ENCODE measurements at places on chromosomes 12 and 14. TPM values are rescaled to one million over a fixed set of nuclear protein-coding genes. Genes with fewer than 3 reads are reported as not detected.

DNA sequence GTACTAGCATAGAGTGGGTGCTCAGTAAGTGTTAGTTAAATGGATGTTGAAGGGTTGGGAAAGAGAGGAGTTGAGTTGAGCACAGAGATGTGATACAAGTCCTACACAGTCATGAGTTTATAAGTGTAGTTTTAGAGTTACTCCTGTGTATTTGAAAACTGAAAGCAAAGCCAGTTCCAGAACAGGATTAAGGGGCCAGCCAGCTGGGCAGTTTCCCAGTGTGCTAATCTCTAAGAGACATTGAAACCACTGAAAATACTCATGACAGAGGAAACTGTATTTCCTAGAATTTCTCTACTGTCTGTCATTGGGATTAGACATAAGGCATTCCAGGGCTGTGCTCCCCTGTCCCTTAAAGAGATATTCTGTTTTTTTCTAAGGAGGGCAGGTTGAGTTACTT, 101.0 kb downstream of the DERA start:
- no peak for DNase-seq

GRCh38 chr12:71191509-71192196, 33.9 kb upstream of the TSPAN8 start:
- no peak for DNase-seq

- no peak for DNase-seq
Measured at GRCh38 chr14:66503532-66503931, 4.4 kb upstream of the GPHN start.

- no peak for DNase-seq
Measured at GRCh38 chr12:107035733-107036132, 48.8 kb upstream of the MTERF2 start.

GRCh38 chr12:49200919-49201594, 12.2 kb upstream of the TUBA1A start:
- DNase-seq: peak; percentile 41

GRCh38 chr12:75836533-75836932, 195.0 kb downstream of the PHLDA1 start:
- DNase-seq: no peak

DNA sequence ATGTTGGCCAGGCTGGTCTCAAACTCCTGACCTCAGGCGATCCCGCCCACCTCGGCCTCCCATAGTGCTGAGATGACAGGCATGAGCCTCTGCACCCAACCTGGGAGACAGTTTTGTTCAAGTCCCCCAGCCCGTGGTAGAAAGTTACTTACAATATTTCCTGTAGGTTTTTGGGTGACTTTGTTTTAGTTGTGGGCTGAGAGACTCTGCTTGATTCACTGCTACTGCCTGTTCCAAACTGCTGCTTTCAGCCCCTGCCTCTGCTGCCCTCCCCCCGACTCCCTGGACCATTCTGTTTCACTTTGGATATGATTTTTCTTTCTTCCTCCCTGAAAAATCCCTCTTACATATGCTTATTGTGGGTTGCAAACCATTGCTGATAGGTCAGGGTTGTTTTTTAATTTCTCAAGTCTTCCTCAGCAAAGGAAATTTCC, 13.4 kb upstream of the PCNX1 start:
- DNase-seq: no peak

ITFG2 gene
- total RNA-seq: 51.9 TPM

Data from endodermal cell (in vitro differentiated cells).